NCI-H1417 (cell line): ENCODE measurements at places on chromosomes 16 and 17.

- DNase-seq: peak; percentile 3
Observed at GRCh38 chr16:73610160-73610559, 562.2 kb upstream of the ZFHX3 start.

- no peak for DNase-seq
Observed at GRCh38 chr17:68054296-68054900, 18.9 kb downstream of the KPNA2 start.

- DNase-seq: no peak
Observed at GRCh38 chr16:74735554-74735953, 34.9 kb upstream of the MLKL start.

DNA sequence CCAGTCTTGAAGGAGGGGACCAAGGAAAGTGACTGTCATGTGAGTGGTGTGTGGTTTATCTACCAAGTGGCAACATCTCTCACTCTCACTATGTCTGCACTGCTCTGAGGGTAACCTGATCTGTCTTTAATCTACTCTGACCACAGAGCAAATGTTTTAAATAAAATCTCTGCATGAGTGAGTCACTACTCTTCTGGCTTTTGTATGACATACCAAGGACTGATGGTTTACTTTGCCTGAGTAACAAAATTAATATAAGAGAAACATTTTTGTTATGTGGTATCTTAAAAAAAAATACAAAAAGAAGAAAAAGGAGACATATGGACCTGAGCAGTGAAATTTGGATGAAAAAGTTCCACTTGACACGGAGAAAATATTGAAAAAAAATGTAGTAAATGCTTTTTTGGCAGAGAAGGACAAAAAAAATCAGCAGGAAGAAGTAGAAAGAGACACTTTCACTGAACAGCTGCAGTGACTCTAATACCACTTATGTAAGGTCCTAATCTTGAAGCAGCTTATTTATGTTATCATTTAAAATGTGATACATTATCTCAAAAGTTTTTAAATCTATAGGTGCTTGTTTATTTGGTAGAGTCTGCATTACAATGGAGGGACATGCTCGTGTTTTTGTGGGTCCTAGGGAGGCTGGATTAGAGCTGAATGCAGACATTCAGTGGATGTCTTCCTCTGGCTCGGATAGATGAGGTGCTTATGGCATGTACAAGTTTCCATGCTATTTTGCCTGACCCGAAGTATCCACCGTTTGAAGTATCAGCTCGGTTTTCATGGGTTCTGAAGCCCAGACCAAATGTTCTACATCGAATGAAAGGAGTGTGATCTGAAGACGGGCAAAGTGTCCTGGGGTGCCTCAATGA, 240.7 kb downstream of the MAP2K6 start:
- no peak for DNase-seq

GRCh38 chr17:32258383-32259140, 7.1 kb upstream of the RHBDL3 start:
- DNase-seq: peak; percentile 84
